ENCODE measurements at places on chromosomes 2 and 18.

DNA sequence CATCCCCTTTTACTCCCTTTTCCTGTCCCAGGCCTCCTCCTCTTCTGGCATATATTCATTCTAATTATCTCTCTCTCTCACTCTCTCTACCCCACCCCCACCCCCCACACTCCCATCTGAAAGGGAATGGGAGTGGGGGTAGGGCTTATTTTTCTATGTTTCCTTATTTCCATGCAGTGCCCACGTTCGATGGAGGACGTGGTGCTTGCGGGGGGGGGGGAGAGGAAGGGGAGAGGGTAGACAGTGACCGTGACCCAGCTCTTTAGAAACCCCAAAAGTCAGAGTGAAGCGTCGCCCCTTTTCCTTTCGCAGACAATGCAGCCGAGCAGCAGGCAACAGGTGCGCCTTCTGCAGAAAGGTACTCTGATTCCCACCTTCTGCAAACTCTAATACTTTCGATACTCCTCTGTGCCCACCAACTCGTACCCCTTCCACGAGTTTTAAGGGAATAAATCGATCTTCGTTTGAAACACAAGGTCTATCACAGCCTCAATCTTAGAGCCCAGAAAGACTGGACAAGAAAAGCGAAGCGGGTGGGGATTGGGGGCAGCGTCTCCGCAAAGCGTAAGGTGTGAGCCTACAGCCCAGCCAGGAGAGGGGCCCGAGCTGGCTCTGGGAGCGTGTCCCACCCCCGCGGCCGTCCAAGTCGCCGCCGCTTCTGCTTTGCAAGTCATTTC is 891 bp upstream of the NR4A2 start:
- DNase-seq: peak; percentile 13

DNA sequence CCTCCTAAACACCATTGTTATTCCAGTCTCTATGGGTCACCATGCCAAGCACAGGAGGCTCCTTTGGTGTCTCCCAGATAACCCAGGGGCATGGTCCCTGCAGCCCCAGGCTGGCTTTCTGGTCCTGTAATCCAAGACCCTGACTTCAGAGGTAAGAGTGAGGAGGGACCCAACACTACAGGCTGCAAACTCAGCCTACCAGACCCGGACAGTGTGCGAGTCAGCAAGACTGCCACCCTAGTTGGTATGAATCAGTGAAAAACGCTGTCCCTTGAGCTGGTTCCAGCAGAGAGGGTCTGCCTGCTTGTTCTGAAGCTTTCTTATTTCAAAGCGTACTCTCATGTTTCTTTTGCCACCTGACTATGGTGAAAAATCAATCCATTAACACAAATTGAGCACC is 47.6 kb upstream of the ZFP36L2 start:
- no peak for DNase-seq

GRCh38 chr18:24466771-24467170 is 6.3 kb downstream of the HRH4 start:
- no peak for DNase-seq

DNA sequence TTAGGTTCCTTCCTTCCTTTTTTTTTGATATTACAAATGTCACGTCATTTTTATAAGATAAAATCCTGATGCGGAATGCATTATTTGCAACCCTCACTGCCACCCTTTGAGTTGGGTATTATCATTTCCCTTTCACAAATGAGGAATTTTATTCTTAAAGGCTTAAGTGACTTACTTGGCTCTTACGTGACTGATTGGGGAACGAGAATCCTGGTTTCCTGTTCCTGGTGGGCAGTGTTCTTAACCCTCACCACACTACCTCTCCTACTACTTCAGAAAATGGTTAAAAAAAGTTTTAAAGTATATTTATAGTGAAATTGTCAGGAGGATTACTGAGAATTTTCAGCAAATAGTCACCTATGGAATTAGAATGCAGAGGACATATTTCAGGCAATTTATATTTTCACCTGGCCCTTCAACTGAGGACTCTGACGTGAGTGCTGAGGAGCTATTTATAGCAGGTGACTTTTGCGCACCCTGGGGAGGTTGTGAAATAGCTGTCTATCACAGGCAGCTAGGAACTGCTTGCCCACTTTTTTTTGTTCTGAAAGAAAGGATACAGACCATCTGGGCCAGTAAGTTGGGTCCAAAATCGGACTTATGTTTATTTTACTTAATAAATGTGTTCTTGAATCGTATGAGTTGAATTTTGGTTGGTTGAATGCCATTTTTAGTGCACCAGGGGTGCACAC is 18.7 kb upstream of the RASGRP3 start:
- no peak for DNase-seq

DNA sequence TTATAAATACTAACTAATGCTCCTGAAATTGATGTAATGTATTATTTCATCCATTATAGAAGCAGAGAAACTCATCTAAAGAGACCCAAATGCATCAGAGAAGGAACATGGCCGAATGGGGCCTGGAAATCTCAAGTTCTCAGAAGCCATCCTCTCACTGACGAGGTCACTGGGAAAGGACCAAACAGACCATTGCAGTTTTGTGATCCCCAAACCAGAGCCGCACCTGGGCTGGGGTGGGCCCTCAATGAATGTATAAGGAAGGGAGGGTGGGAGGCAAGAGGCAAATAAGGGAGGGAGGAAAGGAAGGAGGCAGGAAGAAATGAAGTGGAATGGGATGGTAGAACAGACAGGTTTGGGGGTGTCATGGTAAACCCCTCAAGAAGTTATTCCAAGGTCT is 245.3 kb upstream of the ID2 start:
- no peak for DNase-seq

DNA sequence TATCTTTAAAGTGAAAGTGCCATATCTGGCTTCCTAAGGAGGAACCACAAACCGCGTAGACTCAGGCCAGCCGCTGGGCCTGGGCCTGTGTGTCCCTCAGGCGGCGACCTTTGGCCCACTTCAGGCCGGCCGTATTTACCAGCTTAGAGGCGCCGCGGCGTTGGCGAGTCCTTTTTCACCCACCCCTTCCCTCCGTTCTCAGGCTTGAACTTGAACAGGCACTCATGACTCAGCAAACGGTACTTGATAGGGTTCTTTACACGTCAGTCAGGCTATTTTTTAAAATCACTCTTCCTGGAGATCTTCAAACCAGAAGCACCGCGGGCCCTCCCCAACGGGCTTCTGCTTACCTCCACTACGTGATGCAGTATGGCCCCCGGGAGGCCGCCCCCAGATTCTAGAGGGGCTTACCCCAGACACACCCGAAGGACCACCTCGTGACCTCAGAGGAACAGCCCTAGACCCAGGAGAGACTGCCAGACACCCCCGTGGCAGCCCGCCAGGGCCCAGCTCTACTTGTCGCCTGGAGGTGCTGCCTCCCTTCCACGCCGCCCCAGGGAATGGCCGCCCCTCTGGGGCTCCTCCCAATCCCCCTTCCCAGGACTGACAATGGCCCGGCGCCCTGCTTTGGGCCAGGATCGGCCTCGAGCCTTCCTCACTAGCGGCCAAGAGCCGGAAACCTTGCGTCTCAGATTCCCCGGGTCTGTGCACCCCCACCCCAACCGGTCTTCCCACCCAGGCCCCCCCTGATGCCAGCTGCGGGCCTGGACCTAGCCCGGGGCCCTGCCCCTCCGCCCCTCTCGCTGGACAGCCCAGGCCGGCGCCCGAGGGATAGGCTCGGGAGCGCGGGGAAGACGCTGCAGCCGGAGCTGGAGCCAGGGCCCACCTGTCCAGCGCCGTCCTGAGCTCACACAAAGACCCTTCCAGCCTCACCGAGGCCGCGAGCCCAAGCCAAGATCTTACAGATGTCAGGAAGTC is 33.8 kb upstream of the IMPA2 start:
- peak; percentile 73 for DNase-seq

DNA sequence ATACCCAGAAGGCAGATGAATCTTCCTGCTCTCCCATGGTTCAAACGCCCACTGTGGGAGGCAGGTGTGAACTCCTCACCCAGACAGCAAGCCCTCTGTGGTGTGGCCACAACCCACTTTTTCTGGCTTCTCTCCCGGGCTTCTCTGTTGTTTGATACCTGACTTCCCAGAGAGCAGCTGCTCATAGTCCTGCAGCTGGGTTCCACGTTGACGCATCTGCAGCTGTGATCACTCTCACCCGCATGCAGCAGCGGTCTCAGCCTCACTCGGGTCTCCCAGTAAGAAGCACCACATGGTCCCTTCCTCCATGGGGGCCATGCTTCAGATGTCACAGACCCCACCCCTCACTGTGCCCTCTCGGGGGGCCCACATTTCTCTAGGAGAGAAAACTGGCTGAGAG is 3.5 kb downstream of the ASPRV1 start:
- no peak for DNase-seq

- DNase-seq: no peak
These were observed 475.2 kb downstream of the EPHA4 start for GRCh38 chr2:221096706-221097567.

DNA sequence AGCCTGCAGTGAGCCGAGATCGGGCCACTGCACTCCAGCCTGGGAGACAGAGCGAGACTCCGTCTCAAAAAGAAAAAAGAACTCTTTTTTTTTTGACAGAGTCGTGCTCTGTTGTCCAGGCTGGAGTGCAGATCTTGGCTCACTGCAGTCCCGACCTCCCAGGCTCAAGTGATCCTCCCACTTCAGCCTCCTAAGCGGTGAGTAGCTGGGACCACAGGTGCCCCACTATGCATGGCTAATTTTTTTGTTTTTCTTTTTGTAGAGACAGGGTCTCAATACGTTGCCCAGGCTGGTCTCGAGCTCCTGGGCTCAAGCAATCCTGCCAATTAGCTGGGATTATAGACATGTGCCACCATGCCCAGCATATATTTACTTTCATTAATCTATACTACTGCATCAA is 12.5 kb upstream of the INO80D start:
- DNase-seq: no peak

DNA sequence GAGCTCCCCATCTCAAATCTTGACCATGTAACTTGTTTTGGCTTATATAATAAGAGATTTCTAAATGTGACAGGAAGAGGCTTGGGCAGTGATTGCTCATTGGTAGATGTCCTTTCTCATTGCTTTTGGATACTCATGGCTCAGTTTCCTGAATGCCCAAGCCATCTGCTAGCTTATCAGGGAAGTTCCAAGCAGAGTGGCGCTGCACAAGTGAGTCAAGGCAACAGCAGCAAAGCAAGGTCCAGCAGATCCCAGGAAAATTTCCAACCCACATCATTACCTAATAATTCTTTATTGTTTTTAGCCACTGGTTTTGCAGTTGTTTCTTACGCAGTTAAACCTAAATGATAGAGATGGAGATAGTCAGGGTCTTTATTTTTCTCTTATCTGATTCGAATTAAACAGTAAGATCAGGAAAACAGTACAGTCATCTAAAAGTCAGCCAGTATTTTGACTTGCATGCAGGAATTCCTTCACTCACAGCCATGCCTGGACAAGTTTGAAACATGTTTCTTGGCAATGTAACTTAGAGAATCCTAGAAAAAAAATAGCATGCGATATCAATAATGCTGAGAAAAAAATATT is 349.7 kb upstream of the TMEFF2 start:
- no peak for DNase-seq

- DNase-seq: no peak
These were observed 50.1 kb upstream of the MAPRE2 start for GRCh38 chr18:34991152-34991551.

GRCh38 chr18:77359561-77360314 is 110.1 kb downstream of the GALR1 start:
- DNase-seq: no peak

- DNase-seq: no peak
These were observed 305.0 kb upstream of the EPAS1 start for GRCh38 chr2:45992021-45992740.

DNA sequence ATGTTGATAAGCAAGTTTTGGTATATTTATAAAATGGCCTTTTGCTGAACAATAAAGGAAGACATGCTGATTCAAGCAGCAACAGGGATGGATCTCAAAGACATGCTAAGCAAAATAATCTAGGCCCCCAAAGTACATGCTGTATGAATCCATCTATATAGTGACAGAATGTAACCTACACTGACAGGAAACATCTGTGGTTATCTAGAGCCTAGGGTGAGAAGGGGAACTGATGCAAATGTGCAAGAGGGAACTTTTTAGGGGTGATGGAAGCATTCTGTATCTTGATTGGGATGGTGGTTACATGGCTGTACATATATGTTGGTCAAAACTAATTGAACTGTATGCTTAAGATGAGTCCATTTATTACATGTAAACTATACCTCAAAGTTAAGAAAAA is 24.2 kb downstream of the CNRIP1 start:
- DNase-seq: no peak

DNA sequence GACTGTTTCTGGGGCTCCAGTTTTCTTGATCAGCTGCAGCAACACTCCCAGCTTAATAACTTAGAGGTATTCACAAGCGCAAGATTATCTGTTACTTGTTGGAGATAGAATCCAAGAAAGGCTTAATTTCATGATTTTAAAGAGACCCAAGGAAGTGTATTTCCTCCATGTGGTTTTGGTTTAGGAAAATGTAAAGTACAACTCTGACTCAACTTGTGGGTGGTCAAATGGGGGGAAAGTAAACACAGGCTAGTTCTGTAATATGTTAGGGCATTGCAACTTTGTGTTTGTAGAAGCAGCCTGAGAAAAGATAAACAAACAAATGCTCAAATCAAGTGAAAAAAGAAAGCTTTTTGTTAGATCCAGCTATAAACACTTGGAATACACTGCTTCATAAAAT is 90.1 kb upstream of the COL3A1 start:
- DNase-seq: no peak

- DNase-seq: no peak
These were observed 14.9 kb upstream of the HPCAL1 start for GRCh38 chr2:10287761-10288160.

- DNase-seq: no peak
These were observed 177.4 kb downstream of the CD226 start for GRCh38 chr18:69770238-69770637.

GRCh38 chr2:190911813-190912212 is 31.2 kb downstream of the GLS start:
- DNase-seq: peak; percentile 44

DNA sequence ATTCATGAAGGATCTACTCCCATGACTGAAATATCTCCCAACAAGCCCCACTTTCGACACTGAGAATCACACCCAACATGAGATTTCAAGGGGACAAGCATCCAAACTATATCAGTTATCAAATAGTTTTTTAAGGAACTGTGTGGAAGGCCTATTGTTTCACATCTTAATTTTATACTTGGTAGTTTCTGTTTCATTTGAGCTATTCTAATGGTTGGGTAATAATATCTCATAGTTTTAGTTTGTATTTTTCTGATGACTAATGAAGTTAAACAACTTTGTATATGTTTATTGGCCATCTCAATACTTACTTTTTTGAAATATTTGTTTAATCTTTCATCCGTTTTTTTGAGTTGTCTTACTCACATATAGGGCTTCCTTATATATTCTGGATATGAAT is 135.0 kb downstream of the SCG2 start:
- DNase-seq: no peak

DNA sequence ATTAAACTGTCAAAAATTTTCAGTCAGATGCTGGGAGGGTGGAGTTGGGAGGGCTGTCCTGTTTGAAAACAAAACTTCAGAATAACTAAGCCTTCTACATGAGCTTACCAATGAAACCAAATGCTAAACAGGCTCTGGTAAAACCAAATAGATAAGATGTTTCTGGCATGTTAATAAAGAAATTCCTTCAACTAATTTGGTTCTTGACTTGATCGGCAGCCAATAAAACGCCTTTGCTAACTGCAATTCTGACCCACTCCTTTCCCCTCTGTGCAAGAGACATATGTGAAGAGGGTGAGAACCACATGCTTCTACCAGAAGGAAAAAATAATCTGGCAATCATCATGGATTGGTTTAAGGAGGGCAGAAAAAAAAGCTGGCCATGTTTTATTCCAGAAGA is 20.9 kb downstream of the MAP4K3 start:
- no peak for DNase-seq

GRCh38 chr2:239294571-239295054 is 106.2 kb downstream of the HDAC4 start:
- no peak for DNase-seq

- DNase-seq: peak; percentile 53
These were observed 161.6 kb upstream of the TRIB2 start for GRCh38 chr2:12555012-12555645.

All from CD4-positive, alpha-beta T cell treated with Interleukin-2 at 100 ng/mL for 4 hours (primary cell).